NCI-H146 (cell line): ENCODE measurements at places on chromosomes 16 and 17.

DNA sequence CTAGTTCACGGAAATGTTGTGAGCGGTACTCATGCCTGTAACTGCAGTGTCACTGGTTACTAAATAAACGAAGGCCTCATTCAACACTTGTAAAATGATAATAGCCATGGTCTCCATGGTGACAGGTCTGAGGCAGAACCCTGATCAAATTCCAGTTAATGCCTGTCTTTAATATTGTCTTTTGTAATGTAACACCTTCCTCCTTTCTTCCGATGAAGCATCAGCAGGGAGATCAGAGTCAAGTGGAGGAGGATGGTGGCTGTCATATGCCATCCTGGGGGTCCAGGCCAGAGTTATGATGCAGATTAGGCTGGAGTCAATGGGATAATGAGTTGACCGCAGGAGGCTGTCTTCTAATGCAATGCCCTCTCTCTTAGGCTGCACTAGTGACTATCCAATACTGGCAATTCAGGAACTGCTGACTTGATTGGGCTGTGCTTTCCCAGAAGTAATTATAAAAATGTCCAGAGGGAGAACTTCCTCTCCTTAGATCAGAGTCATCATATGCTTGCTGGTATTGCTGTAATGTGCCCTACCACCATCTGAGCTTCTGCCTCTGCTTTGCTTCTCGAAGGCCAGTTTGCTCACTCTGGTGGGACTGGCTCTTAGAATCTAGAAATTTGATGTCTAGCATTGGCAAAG, 419.1 kb downstream of the CA10 start:
- peak; percentile 25 for DNase-seq

DNA sequence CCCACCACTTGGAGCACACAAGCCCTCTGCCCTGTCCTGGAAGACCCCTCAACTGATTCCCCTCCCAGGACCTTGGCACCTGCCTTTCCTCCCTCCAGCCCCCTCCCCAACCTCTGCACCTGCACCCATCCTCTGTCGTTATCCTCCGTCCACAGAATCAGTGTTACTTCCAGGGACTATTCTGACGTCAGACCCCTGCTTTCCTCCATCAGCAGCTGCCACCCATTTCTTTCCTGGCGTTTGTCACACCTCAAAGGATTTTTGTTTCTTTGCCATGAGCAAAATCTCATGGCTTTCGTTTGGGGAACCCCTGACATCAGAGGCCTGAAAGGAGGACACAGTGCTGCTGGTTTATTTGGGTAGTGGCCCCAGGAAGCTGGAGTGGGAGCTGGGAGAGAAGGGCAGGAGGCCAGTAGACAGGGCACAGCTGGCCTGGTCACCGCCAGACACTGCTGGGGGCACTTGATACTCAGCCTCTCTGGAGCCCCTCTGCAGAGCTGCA, 68.4 kb downstream of the SOCS1 start:
- no peak for DNase-seq

DNA sequence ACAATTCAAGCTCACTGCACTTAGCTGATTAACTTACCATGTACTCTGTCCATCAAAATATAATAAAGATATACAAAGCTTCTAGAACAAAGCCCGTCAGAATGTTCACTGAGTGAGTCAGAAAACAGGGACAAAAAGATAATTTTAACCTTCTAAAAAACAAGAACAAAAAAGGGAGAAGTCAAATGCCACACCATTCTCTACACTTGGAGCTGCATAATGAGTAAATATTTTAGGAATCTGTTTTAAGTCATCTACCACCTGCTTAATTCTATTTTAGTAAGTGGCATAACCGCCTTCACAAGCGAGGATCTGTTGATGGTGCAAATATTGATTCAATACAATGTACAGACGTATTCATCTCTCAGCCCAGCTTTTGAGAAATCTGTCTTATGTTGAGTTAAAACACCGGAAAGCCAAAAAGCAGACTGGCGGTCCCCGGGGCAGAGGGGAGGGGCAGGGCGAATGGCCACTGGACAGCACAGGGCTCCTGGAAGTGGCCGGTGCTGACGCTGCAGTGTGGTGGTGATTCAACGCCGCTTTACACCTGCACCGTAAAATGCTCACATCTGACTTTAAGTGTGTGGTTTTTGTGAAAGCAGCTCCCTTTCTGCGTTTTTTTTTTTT, 20.1 kb downstream of the RAB40B start:
- peak; percentile 41 for DNase-seq

- DNase-seq = peak; percentile 24
These were observed 51.3 kb upstream of the FA2H start for GRCh38 chr16:74825941-74826340.

- no peak for DNase-seq
These were observed 630.2 kb downstream of the WWOX start for GRCh38 chr16:78729687-78730086.

DNA sequence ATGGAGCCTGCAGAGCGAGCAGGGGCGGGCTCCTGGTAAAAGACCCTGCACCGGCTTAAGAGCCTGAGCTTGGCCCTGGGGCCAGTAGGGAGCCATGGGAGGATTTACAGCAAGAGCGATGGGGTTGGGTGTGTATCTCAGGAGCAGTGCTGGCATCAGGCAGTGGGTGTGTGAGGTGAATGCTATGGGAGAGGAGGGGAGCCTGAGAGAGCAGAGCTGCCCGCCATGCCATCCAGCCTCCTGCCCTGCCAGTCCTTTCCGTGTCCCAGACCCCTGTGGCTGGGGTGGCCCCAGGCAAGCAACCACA, 23.3 kb downstream of the FAM83G start:
- no peak for DNase-seq

DNA sequence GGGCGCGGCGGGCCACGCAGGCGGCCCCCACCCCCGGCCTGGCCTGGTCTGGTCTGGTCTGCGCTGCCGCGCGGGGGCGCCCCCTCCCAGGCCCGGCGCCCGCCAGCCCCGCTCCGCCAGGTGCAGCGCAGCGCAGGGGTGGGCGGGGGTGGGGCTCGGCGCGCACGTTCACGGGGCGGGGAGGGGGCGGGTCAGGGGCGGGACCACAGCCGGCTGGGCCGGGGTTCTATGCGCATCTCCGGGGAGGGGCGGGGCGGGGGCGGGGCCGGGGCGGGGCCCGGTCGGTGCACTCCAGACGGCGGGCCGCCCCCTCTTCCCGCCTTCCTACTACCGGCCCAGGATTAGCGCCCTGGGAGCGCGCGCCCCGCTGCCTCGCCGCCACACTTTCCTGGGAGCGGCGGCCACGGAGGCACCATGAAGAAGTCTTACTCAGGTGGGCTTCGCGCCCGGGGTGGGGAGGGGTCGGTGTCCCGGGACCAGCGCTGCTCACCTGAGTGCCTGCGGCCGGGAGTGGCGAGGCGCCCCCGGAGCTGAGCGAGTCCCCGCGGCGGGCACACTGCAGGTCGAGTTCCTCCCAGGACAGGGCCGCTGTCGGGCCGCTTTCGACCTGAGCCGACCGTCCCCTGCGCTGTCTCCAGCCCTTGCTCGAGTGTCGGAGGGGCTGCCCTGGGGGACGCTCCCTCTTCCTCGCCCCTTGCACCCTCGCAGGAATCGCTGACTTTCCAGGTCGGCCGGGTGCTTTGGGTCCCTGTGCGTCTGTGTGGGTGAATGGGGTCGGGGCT, 140.5 kb downstream of the SEC14L1 start:
- peak; percentile 78 for DNase-seq

- peak; percentile 55 for DNase-seq
These were observed 28.7 kb upstream of the MILR1 start for GRCh38 chr17:64420143-64420670.

DNA sequence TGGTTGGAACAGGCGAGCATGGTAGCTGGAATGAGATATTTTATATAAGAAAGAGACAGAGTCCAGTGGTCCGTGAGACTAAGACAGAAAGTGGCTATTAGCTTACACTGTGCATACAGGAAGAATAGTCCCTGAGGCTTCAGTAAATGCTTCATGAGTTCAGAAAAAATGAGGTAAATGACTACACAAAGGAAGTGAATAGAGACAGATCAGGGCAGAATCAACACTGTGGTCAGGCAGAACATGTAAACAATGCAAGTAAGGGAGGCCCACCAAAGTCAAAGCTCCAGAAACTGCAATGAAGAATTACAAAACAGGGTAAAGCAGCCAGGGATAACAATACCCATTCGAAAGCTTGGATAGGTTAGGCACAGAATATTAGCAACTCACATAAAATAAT, 4.8 kb downstream of the ABCA10 start:
- peak; percentile 19 for DNase-seq

GRCh38 chr17:1783834-1784611, 22.2 kb downstream of the SERPINF1 start:
- peak; percentile 42 for DNase-seq

DNA sequence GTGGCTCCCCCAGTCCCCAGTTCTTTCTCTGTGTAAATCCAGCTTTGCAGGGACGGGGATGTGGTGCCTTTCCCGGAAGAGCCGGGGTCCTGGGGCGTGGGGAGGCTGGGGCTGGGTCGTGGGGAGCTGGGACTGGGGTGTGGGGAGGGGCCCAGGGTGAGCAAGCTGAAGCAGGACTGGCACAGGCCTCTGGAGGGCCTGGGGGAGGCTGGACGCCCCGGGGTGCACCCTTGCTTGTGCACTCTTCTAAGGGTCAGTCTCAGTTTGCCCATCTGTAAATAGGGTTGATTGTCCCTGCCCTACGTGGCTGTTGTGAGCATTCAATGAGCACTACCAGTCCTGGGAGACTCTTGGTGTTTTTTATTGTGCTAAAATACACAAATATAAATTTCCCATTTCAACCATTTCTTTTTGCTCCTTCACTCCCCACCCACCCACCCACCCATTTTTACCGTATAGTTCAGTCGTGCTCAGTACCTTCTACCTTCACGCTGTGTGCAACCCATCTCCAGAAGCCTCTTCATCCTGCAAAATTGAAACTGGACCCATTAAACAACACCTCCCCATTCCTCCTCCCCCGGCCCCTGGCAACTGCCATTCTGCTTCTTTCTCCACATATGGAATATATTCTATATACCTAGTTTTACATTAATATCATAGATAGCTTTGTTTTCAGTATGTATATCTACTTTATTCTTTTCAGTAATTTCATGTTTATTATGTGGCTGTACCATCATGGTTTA, 7.8 kb upstream of the TBC1D3B start:
- DNase-seq = no peak

DNA sequence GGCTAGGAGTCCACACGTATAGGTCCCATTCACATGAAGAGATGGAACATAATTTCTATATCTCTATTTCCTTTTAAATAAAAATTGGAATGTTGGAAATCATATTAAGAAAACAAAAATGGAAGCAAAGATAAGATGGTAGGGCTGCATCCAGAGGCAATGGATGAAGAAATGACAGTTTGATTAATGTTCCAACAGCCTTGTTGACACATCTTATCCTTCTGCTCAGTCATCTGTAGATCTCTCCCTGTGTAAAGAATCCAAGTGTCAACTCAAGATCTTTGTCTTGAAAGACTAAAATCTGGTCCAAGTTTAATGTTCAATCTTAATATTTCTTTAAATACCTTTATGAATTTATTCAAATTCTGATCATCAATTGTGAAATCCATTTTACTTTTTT, 7.8 kb upstream of the KCNJ2 start:
- DNase-seq = no peak

DNA sequence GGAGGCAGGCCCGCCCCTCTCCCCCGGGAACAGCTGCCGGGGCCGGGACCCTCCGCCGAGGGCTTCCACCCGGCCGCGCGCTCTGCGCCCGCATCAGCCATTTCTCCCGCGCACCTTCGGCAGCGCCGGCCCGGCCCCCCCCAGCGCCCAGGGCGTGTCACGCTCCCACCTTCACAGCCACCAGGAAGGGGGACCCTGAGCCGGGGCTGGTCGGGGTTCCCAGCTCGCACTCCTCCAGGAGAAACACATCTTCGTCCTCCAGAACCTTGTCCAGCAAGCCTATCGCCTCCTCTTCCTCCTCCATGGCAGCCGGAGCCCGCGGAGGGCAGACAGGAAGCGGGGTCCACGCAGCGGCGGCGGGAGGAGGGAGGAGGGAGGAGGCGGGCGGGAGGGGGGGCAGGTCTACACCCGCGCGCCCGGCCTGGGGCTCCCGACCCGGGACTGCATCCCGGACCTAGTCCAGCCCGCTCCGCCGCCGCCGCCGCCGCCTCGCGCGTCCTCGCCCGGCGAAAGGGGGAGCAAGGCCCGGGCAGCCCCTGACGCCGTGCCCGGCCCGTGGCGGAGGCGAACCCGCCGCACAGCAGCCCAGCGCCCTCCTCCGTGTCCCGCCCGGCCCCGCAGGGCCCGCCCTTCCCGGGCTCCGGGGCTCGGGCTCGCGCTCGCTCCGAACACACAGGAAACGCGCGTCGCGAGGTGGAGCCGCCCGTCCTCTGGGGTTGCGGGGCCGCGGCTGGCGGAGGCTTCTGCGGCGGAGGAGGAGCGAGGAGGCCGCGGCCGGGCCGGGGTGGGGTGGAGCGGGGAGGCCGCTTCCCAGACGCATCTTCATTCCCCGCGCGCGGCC, 70.8 kb downstream of the ABR start:
- DNase-seq = peak; percentile 63

GRCh38 chr16:17135439-17135838, 335.3 kb downstream of the XYLT1 start:
- DNase-seq = no peak

DNA sequence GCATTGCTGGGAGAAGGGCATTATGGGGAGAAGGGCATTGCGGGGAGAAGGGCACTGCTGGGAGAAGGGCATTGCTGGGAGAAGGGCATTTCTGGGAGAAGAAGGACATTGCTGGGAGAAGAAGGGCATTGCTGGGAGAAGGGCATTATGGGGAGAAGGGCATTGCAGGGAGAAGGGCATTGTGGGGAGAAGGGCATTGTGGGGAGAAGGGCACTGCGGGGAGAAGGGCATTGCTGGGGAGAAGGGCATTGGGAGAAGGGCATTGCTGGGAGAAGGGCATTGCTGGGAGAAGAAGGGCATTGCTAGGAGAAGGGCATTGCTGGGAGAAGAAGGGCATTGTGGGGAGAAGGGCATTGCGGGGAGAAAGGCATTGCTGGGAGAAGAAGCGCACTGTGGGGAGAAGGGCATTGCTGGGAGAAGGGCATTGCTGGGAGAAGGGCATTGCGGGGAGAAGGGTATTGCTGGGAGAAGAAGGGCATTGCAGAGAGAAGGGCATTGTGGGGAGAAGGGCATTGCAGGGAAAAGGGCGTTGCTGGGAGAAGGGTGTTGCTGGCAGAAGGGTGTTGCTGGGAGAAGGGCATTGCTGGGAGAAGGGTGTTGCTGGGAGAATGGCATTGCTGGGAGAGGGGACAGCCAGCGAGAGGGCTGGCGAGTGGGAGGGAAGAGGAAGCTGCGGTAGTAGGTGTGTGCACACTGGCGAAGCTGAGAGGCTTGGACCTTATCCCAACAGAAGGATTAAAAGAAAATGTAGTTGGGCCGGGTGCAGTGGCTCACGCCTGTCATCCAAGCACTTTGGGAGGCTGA, 4.6 kb upstream of the PYDC1 start:
- no peak for DNase-seq

GRCh38 chr16:67240506-67240905, 6.8 kb downstream of the FHOD1 start:
- no peak for DNase-seq
